Suppressor macrophage treated with lipopolysaccharide for 4 hours (primary cell): ENCODE measurements at places on chromosomes 13 and 19.
A peak's percentile ranks its signal among the peaks of the same experiment; 100 is the strongest.

- DNase-seq: peak; percentile 70
Observed at GRCh38 chr19:23758187-23759074, at the start of gene ZNF681. TSS of gene ZNF681 (minus strand) at chr19:23758891. CDS start at chr19:23758749, 142 bp downstream.

DNA sequence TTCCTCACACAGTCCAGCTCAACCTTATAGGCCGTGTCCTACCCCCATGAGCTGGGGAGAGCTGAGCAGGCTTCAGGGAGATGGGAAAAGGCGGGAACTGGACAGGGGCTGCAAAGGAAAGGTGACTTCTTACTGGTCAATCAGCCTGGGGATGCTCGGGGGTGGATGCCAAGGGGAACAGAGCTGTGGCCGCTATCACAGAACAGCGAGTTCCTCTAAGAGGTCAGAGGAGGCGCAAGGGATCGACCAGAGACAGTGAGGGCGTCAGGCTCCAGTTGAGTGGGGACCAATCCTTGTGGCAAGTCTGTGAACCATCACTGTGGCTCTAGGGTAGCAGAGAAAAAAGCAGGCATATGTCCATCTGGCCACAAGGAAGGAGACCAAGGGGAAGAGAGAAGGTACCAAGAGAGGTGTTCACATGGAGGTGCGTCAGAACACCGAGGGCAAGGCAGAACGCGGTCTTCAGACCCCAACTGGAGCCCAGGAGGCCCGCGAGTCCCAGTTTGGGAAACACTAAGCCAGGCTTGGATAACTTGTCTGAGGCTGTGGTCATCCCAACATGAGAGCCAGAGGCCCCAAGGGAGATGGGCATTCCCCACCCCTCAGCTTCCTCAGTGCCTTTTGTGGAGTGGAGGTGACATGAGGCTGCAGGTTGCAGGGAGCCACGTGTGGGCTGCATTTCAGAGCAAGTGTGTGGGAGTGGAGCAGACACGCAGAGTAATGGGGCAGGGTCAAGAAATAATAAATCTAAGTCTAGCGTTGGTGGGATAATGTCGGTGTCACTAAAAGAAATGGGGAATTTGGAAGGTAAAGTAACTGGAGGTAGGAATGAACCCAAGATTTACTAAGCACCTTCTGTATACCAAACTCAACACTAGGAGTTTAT lies 3.9 kb downstream of the F10 start:
- DNase-seq: no peak

DNA sequence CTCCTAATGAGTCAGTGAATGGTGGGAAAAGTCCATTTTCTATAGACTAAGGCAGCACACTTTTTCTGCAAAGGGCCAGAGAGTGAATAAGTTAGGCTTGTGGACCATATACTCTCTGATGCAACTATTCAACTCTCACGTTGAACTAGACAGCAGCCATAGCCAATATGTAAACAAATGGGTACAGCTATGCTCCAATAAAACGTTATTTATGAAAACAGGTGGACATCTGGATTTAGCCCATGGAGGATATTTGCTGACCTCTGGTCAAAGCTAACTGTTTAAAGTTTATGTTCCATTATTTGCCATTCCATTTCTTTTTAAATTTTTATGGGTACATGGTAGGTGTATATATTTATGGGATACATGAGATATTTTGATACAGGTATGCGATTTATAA lies 4.7 kb upstream of the CCDC169 start:
- no peak for DNase-seq

GRCh38 chr13:27627380-27627779 lies 5.7 kb downstream of the POLR1D start:
- no peak for DNase-seq

- DNase-seq: no peak
Observed at GRCh38 chr13:93293710-93294109, 67.1 kb downstream of the GPC6 start.

GRCh38 chr13:79560954-79561353 lies 80.0 kb downstream of the NDFIP2 start:
- DNase-seq: no peak
